Spleen (tissue), 13 donors: ENCODE measurements at places on chromosomes 2 and 18. TPM values are rescaled to one million over a fixed set of nuclear protein-coding genes. Genes with fewer than 3 reads are reported as not detected.
A peak's percentile ranks its signal among the peaks of the same experiment; 100 is the strongest.

Gene ZNF521
- 77.9 TPM for total RNA-seq

Gene TUBA3E
- not detected for total RNA-seq

Gene TOGARAM2
- 19.9 TPM for total RNA-seq

Gene DYNAP
- total RNA-seq = 2.0 TPM

Gene ONECUT2
- total RNA-seq = 0.03 TPM

Gene CREG2
- not detected for total RNA-seq

Gene GLB1L
- total RNA-seq = 6.8 TPM

Gene DSC2
- 8.5 TPM for total RNA-seq

Gene STRADB
- 13.4 TPM for total RNA-seq

Gene PHLPP1
- 9.1 TPM for total RNA-seq

GRCh38 chr2:180000434-180000833 is 6.7 kb downstream of the CWC22 start:
- DNase-seq = no peak

DNA sequence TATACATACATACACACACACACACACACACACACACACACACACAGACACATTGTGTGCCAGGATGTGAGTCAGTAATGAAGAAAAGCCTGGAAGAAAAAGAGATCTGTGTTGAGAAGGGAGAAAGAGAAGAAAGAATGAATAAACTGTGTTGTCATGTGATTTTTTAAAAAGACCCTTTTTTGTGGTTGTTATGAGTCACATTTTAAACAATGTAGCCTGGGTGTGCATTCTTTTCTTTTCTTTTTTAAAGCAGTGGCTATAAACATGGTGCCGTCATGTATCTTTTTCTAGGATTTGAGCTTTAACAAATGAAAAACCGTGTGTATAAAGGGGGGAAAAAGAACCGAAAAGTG is 87.2 kb downstream of the NRP2 start:
- DNase-seq = no peak

GRCh38 chr2:216792222-216793021 is 67.4 kb downstream of the TNP1 start:
- no peak for DNase-seq

DNA sequence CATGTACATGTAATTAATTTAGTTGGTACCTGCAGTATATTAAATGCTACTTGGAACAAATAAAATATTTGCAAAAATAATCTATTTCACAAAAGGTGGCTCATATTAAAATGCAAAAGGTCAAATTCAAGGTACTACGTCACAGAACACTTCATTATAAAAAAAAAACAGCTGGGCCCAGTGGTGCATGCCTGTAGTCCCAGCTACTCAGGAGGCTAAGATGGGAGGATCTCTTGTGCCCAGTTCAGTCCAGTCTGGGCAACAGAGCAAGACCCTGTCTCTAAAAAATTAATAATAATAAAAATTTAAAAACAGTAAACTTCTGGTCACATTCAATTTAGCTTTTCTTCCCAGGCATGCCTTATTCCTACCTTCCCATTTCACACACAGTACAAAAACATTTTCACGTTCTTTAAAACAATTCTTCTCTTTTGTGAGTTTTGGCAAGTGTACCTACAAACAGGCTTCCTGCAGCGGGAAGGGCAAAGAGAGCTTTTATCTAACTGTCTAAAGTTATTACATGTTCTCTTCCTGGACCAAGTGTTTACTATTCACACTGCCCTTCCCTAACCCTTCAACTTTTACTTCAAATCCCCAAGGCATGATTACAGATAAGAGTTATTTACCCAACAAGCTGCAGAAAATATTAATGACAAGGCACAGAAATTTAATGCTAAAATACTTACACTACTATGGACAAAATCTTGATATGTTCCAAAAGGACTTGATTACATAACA is 10.7 kb downstream of the BAZ2B start:
- DNase-seq = no peak

GRCh38 chr2:70529610-70530009 is 24.0 kb downstream of the TGFA start:
- no peak for DNase-seq

DNA sequence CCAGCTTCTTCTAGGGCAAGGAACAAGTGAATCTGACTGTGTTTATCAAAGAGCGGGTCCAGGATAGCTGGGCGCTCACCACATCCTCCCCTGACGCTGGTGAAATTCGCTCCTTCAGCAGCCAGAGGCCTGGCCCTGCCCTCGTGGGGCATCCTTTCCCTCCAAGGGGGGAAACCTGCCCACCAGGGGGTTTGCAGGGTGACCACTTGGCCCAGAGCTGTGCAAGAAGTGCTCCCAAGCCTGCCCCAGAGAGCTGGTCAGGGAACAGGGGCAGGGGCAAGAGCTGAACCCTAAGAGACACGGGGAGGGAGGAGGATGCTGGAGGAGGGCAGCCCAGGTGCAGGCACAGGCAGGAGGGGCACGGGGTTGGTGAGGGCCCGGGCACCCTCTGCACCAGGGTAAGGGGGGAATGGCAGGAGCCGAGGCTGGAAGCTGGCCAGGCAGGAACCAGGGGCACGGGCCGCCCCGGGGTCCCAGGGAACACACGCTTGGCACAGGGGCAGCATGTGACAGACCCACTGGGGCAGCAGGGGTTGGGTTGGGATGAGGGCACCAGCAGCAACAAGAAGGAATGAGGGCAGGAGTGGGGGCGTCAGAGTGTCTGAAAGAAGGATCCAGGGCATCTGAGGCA is 2.8 kb upstream of the GPR55 start:
- peak; percentile 66 for DNase-seq

GRCh38 chr2:24409700-24410556 is 49.6 kb upstream of the ITSN2 start:
- no peak for DNase-seq

- DNase-seq = no peak
Measured at GRCh38 chr2:66445076-66445924, 10.4 kb downstream of the MEIS1 start.

- peak; percentile 41 for DNase-seq
Measured at GRCh38 chr2:24824966-24825882, 32.0 kb downstream of the CENPO start.

DNA sequence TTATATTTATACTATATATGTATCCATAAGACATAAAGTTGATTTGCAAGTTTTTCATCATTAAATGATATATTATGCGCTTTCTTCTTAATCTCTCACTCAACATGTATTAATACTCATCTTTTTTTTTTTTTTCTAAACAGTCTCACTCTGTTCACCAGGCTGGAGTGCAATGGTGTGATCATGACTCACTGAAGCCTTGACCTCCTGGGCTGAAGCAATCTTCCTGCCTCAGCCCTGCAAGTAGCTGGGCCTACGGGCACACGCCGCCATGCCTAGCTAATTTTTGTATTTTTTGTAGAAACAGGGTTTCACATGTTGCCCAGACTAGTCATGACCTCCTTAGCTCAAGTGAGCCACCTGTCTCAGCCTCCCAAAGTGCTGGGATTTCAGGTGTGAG is 51.4 kb upstream of the MAP4K3 start:
- no peak for DNase-seq

- DNase-seq = no peak
Measured at GRCh38 chr2:32788114-32788513, 158.6 kb upstream of the LTBP1 start.

DNA sequence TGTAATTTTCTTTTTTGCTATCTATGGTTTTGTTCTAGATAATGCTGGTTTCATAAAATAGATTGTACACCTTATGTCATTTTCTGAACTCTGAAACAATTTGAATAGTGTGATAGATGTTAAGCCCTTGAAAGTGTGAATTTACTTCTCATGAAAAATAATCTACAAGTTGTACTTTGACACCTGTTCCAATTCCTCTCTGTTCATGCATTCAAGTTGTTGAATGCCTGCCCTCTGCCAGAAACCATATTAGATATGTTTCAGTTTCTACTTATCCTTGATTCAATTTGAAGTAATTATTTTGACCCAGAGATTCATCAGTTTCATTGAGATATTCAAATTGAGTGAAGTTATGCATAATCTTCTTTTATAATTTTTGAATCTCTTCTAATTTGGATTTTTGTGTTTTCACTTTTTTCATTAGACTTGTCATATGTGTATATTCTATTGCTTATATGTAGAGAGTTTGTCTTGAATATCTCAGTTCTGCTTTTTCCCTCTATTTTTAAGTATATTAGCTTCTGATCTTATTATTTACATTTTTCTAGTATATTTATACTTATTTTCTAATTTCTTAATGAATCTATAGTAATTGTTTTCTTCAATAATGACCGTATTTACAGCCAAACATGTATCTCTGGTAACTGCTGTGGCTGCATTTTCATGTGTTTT is 143.3 kb upstream of the TACR1 start:
- no peak for DNase-seq

DNA sequence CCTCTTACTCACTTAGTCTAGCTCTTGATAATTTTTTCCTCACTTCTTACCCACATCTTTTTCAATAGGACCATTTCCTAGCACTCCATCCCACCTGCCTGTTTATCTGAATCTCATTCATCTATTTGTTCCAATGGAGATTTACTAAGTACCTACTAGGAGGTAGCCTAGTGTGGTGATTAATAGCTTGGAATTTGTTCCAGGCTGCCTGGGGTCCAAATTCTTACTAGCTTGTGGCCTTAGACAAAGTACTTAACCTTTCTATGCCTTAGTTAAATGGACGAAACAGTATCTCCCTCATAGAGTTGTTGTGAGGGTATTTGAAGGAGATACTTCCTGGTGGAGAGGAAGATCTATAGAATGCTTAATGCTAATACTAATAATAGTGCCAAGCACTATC is 42.9 kb upstream of the SERTAD2 start:
- no peak for DNase-seq

DNA sequence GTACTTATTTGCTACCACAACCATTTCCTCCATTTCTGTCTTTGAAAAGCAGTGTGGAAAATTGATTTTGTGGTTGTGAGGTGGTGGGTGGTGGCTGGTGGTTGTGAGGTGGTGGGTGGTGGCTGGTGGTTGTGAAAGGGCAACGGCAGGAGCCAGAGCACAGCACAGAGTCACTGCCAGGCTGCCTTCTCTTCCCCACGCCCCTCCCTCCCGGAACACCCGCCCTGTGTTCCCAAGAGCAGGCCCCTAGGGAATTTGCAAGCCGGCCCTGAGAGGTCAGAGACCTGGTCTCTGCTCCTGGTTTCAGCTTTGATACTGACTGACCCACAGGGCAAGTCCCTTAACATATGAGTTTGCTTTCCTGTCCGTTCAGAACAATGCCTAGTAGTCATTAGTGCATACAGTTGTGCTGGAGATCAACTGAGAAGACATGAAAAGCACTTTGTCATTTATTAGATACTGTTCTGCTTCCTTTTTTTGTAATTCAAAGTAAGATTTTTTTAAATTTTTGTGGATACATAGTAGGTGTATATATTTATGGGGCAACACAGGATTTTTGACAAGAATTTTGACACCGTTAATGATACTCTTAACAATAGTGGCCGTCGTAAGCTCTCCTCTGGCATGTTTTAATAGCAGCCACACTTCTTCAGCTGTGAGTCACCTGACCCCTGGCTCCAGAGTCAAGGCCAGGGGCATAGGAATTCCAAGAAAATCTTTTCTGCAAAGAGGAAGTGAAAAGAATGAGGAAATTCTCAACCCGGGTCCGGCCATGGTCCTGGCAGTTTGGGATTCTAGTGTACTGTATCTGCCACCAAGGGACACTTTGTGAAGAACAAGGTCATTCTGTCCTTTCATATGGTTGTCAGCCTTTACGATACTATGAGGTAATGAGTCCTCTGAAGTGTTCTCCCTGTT is 53.2 kb downstream of the ITGA6 start:
- peak; percentile 80 for DNase-seq

GRCh38 chr2:26974352-26974751 is 3.9 kb downstream of the MAPRE3 start:
- no peak for DNase-seq

DNA sequence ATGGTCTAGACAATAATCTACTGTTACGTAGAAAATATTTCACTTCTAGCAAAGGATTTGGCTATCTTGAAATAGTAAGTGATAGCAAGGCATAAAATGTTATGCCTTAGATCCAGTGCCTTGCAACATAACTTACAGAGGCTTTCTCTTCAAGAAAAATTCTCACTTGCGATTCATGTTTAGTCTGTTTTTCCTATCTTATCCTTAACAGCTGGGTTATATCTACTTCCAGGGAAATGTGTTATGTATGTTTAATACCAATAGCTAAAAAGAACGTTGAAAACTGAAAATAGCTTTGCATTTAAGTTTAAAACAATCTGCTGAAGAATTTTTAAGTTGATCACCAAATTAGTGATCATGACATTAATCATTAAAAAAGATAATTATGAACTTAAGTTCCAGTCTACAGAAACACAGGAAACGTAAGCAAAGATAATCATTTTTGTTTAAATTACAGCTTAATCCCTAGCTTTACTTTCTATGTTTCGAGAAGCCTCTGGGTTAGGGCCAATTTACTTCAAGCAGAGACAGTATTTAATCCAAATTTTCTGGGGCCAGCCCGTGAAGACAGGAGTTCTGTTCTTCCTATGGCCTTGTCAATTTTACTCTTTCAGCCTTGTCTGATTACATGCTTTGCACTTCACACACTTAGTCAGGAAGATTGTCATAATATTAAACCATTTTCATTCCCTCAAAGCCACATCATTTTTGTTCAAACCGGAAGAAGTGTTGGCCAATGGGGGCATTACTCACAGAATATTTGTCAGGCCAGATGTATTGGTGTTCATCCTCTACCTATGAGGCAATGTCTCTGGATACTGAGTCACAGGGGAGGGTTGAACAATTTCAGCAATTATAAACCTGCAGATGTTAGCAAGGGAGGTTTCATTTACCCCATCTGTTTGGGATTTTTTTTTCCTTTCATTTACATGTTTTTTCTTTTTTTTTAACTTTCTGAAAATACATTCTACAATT is 1132.9 kb upstream of the ZEB2 start:
- DNase-seq = no peak
